ENCODE measurements at places on chromosomes 4 and X.

DNA sequence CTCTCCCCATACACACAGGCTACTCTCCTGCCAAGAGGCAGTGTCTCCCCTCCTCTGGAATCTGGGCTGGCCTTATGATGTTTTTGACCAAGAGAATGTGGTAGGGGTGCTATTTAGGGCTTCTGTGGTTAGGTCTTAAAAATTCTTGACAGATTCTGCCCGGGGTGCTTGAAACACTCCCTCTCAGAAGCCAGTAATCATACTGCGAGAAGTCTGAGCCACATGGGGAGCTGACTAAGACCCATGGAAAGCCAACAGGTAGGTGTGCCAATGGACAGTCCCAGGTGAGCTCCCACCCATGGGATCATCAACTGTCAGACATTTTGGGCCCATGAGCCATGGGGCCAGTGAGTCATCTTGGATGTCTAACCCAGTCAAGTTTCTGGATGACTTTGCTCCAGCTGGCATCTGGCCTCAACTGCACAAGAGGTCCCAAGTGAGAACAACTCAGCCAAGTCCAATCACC is 315.7 kb downstream of the FBXW7 start:
- no peak for DNase-seq

GRCh38 chr4:88449290-88449689 is 7.6 kb upstream of the HERC5 start:
- no peak for DNase-seq

GRCh38 chrX:138775517-138775916 is 64.0 kb upstream of the FGF13 start:
- DNase-seq: no peak

GRCh38 chr4:181599134-181599533 is 644.1 kb upstream of the TENM3 start:
- no peak for DNase-seq

DNA sequence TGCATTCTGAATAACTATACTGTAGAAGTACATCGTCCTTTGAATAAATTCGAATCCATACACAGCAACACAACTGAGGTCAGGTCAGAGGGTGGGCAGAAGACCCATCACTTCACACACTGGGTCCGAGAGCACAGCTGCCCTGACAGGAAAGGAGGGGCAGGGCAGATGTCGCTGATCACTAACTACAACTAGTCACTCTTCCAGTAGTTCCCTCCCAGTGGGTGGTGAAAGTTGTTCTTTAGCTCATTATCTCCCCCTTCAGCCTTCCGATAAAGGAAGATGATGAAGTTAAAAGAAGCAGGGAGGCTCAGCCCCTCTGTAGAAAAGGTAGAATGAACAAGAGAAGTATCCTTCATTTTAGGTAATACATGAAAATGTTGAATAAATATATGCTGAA is 278.9 kb downstream of the INPP4B start:
- DNase-seq: no peak

DNA sequence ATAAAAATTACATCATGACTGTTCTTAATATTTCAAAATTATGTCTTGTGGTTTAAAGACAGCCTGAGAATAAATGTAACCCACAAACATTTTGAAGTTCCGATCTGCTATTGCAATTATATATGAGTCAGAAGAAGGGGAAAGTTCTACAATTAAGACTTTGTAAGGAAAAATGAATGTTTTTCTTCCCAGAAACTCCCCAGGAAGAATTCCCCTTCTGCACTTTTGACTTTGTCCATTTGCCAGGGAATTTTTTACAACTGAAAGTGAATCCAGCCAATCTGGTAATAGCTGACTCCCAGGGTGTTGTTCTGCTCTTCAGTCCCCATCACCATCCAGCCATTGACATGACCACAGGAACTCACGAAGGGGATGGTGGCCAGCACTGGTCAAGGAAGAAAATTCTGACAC is 61.6 kb upstream of the NOCT start:
- no peak for DNase-seq

GRCh38 chr4:159027535-159027934 is 75.3 kb upstream of the RAPGEF2 start:
- no peak for DNase-seq

DNA sequence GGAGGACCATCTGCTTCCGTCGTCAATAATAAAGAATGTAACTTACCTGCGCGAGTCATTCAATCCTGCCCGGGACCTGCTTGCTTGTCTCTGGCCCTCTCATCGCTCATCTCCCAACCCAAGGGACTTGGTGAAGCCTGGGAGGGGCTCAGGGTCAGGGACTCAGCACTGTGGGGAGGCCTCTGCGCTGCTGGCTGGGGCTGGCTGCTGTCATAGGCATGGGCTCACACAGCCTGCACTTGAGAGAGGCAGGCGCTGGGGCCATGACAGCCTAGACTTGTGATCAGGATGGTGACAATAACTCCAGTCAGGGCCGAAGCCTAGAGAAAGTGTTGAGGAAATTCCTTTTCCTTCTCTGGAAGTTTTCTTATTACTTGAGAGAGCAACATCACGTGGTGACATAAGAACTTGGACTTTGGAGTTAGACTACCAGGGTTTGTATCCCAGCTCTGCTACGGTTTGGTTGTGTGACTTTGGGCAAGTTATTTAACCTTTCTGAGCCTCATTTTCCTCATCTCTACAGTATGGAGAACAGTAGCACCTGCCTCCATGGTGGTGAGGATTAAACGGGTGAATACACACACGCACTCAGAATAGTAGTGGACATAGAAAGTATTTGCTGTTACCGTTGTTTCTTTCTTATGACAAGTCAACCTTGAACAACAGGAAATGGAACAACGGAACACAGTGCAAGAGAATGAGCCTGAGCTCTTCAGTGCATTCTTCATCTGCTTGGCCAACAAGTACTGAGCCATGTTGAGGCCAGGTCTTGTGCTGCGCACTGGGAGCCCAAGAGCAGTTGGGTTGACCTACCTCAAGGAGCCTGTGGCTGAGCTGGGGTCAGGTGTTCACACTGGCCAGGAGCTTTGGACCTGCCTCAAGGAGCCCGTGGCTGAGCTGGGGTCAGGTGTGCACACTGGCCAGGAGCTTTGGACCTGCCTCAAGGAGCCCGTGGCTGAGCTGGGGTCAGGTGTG is 60.5 kb downstream of the TBC1D14 start:
- no peak for DNase-seq

DNA sequence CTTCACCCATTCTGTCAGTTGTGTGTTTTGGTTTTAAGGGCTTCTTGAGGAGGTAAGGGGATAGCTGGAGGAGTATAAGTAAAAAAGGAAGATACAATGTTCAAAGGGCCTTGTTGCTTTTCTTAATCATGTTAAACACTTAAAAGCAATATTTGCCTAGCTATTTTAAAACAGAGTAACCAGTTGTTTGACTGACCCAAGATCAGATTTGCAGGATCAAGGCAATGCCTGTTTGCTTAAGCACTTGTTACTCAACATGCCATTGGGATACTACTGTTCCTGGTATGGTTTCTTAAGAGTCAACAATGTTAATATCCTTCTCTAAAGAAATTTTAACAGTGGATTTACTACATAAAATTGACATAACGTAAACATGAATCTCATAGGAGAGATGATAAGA is 2.6 kb downstream of the DCLK2 start:
- DNase-seq: no peak

DNA sequence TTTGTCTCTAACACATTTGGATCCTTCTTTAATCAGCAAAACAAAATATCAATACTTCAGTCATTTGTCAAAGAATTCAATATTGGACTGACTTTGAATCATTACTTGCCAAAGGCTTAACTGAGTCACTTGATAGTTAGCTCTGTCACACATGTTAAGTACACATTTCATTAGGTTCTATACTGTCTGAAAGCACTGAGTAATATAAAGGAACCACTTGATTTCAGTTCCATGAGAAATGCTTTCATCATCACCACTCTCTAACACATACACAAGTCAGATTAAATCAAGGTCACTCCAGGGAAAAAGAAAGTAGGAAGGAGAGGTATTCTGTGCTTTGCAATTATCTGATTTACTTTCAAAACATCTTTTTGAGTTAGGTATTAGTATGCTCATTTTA is 1233.1 kb downstream of the C4orf33 start:
- no peak for DNase-seq

DNA sequence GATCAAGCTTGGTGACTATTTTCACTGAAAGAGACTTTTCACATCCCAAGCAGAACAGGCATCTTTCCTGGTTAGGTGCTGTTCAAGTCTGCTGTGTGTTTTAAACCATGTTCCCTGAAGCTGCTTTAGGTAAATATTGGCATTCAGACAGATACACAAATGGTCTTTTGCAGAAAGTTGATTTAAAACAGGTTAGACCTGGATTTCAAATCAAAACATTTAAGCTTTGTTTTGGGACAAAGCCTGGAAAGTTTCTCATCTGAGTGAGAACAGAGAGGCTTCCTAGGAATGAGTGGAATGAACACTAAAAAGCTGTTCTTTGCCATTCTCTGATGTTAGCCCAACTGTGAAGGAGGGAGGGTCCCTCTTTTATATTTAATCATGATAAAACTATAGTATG is 10.1 kb downstream of the ANXA3 start:
- no peak for DNase-seq

DNA sequence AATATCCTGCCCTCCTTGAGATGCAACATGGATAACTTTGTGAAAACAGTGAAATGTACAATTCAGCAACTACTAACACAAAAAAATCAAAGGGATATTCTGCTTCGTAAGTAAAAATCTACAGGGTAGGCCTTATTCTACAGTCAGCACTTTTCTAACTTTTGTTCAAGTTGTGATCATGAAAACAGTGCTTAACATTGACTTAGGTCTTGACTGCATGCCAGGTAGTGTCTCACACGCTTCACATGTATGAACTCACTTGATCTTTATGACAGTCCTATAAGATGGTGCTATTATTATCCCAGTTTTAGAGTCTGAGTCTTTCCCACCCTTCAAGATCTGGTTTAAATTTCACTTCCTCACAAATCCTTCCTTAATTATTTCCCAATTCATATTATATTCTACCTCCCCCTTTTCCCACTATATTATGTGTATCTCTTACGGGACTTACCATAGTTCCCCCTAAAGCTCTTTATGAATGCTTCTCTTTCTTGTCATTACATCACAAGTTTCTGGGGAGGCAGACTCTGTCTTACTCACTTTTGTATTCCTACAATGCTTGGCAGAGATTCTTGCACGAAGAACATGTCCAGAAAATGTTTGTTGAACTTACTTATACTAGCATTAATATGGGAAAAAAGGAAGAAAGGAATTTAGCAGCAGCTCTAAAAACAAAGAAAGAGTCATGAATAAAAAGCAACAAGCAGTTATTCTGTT is 179.8 kb downstream of the SCFD2 start:
- no peak for DNase-seq

- DNase-seq: no peak
Observed at GRCh38 chr4:184237612-184238011, 19.9 kb upstream of the ENPP6 start.

- DNase-seq: no peak
Observed at GRCh38 chr4:149555799-149556198, 259.8 kb downstream of the IQCM start.

GRCh38 chrX:107971636-107972035 is 10.5 kb downstream of the TEX13B start:
- no peak for DNase-seq
